Panc1 (cell line): ENCODE measurements at places on chromosomes 7 and 10.

- no peak for DNase-seq
Measured at GRCh38 chr7:93902777-93903423, 3.5 kb upstream of the GNGT1 start.

- peak; percentile 25 for DNase-seq
Measured at GRCh38 chr10:80596391-80597257, 58.9 kb downstream of the SH2D4B start.

DNA sequence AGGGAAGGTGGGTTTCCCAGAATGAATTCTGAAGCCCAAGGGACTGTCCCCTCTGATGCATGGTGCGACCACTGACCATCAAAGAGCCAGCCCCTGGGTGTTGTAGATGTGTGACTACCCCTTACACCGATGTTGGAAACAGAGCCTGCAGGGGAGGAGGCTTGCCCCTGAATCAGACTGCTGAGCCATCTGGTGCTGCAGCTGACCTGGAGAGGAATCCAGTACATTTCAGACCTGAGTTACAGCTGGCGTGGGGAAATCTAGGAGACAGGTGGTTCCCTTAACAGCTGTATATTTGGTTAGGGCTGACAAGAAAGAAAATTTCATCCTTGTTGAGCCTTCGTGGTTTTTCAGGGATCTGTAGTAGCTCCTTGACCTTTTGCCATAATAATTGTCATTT lies 195.5 kb downstream of the CELF2 start:
- DNase-seq: no peak

- DNase-seq: no peak
Measured at GRCh38 chr7:44288811-44289340, 36.5 kb downstream of the CAMK2B start.

DNA sequence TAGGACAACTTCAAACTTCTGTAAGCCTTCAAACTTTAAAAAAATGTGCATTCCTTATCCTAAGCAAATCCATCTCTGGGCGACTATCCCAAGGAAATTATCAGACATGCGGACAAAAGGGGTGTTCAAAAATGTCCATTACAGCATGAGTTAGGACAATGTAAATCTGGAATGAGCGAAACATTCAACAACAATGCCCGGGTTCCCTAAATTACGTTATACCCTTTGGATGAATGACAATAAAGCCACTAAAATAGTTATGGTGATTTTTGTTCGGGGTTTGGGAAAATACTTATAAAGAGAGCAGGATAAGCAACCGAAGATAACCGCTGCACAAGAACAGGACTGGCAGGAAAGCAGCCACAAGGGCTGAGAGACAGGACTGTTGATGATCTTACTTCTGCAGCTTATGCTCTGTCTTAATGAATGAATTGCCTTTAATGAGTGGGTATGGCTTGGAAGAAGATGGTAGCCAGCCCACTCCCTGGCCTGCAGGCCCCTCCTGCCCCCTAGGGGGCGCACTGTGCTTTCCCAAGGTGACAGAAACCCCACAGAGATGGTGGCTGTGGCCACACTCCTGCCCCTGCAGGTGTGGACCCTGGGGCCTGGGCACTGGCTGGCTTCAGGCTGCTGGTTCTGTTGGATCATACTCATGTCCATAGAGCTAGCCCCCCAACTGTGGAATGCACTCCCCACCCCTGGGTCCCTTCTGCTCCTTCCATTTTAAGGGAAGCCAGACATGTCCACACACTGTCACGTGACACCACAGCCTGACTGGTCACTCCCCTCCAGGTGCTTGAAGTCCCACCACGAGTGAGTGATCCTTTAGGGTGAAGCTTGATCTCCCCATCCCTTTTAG lies 45.0 kb downstream of the ZCCHC24 start:
- DNase-seq: peak; percentile 27

- no peak for DNase-seq
Measured at GRCh38 chr7:7563813-7564212, 2.9 kb upstream of the MIOS start.

DNA sequence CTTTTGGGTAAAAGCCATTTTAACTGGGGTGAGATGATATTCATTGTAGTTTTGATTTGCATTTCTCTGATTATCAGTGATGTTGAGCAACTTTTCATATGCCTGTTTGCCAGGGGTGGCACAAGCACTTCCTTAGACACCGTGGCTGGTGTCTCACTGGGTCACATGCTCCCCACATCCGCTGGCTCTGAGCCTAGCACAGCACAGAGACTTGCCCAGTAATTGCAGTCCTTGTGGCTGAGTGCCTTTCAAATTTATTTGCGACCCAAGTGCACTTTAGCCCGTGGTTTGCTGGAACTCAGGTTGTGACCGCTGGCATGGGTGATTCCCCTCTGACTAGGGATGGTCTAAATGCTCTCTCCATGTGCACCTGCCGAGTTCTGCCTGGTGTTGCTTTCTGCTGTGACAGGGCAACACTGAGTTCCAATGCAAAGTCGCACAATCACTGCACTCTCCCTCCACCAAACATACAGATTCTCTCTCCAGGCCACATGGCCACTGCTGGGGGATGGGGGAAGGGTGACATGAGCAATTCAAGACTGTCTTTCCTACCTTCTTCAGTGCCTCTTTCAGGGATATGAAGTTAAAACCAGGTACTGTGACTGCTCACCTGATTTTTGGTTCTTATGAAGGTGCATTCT lies 66.5 kb downstream of the ZNF277 start:
- no peak for DNase-seq

GRCh38 chr7:73702665-73703064 lies 16.8 kb downstream of the STX1A start:
- DNase-seq: no peak

DNA sequence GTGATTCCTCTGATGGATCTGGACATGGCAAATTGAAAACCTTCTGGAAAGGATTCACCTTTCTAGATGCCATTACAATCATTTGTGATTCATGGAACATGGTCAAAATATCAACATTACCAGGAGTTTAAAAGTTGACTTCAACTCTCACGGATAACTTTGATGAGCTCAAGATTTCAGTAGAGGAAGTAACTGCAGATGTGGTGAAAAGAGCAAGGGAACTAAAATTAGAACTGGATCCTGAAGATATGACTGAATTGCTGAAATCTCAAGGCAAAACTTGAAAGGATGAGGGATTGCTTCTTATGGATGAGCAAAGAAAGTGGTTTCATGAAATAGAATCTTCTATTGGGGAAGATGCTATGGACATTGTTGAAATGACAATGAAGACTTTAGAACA lies 293.6 kb downstream of the ARHGAP12 start:
- no peak for DNase-seq

DNA sequence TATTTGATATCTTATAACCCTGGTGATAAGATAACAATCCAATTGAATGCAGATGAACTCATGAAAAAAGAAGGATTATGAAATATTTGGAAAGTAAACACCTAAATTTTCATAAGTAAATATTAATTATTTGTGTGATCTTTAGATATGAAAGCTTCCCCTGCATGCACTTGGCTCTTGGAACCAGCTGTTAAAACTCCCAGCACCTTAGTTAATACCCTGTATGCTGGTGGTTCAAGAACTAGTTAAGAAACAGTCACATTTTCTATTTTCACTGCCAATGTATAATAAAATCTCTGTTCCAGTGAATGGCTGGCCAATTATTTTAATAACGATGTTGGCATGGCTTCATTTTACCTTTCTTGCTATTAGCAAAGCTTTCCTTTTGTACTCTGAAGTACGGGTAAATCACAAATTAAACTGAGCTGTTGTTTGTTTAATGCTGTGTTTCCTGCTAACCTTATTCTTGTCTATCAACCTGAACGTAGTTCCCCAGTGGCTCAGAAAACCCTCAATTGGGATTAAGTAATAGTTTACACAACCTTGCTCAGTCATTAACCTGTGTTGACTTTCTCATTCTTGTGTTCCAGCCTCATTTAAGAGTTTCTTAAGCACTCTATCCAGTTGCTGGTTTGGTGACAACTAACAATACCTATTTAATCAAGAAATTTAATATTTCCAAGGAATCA lies 38.9 kb downstream of the MET start:
- DNase-seq: no peak

DNA sequence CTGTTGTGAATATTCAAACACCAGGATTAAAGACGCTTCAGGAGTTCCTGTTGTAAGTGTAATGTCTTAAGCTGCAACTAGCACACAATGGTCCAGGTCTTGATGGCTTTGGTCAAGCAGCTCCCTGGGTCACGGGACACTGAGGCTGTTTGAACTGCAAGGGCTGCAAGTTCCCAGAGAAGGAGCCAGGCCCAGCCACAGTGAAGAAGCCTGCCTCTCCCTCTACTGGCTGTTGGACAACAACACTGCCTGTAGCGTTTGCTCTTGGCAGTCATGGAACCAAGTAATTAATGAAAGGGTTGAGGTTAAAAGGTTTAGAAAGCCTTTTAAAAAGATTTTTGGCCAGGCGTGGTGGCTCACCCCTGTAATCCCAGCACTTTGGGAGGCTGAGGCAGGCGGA lies 31.9 kb upstream of the GUSB start:
- DNase-seq: peak; percentile 5

DNA sequence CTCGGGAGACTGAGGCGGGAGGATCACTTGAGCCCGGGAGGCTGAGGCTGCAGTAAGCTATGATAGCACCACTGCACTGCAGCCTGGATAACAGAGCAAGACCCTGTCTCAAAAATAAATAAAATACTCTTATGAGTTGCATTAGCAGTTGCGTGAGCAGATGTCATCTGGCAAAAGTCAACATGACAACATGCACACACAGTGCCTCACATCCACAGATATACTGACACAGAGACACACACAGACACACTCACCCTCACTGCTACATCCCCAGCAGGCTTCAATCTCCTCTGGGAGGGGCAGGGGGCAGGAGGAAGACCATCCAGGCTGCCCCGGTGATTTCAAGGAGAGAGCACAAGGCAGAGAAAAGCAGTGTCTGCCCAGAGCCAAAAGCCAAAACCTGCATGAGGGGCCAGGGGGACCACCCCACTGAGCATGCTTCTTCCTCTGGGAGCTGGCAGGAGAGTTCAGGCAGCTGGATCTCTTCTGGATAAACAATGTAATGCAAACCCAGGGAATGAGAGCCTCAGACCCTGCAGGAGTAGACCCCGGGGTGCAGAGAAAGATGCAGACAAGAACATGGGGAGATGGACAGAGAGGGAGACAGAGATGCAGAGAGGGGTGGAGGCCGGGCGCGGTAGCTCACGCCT lies 9.6 kb upstream of the ELN start:
- DNase-seq: no peak

DNA sequence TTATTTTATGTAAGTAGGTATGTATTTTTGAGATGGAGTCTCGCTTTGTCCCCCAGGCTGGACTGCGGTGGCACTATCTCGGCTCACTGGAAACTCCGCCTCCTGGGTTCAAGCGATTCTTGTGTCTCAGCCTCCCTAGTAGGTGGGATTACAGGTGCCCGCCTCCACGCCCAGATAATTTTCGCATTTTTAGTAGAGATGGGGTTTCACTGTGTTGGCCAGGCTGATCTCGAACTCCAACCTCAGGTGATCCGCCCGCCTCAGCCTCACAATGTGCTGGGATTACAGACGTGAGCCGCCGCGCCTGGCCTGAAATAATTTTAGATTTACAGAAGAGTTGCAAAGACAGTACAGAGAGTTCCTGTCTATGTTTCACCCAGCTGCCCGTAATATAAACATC lies 37.5 kb downstream of the PFKFB3 start:
- no peak for DNase-seq

- DNase-seq: no peak
Measured at GRCh38 chr10:3781468-3782145, 3.4 kb downstream of the KLF6 start.

GRCh38 chr7:70585071-70585470 lies 546.9 kb upstream of the GALNT17 start:
- no peak for DNase-seq

- no peak for DNase-seq
Measured at GRCh38 chr10:24894309-24894708, 58.1 kb downstream of the PRTFDC1 start.

DNA sequence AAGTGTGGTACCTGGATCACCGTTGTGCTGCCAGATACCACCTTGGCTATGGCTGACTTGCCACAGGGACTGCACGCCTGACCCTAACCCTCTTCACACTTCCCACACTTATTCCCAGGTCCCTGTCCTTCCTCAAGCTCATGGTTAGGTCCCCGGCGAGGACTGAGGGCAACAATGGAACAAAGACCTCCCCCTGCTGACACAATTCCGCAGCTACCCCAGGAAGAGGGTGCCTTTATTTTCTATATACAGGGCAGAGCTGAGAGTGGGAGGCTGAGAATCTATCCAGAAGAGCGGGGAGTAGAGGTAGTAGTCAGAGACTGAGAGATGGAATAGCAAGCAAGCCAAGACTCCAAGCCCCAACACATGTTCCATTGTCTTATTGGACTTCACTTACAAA lies 118.1 kb upstream of the SEM1 start:
- DNase-seq: no peak
